ENCODE measurements at places on chromosomes 12 and 14. TPM values are rescaled to one million over a fixed set of nuclear protein-coding genes. Genes with fewer than 3 reads are reported as not detected.
A peak's percentile ranks its signal among the peaks of the same experiment; 100 is the strongest.

LRRIQ1 gene
- 0.47 TPM for total RNA-seq

HOXC12 gene
- not detected for total RNA-seq

- no peaks in the 10 kb centered on the region for H3K4me1 ChIP-seq
- no peak overlapping the region for H3K27ac ChIP-seq
- no peak for DNase-seq
- no peaks in the 10 kb centered on the region for H3K36me3 ChIP-seq
- H3K4me3 ChIP-seq, result no peak overlapping the region
These were observed 1113.6 kb upstream of the SEL1L start for GRCh38 chr14:82647088-82647810.

DNA sequence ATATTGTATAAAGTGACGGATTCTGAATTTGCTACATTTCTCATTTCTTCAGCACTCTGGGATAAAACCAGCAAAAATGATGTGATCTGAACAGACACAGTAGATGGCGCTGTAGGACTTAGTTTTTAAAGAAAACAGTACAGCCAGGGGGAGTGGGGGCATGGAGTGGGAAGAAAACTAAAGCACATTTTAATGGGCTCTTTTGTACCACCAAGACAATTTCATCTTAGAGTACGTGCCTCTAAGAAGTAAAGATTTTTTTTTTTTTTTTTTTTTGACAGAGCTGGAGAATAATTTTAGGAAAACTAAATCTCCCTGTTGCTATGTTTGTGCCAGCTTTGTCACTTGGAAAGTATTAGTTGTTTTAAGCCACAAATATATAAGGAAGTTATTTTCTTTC lies 124.4 kb downstream of the RAD51B start:
- no peaks in the 10 kb centered on the region for H3K36me3 ChIP-seq
- DNase-seq, result peak; percentile 95
- H3K27me3 ChIP-seq, result no peaks in the 10 kb centered on the region
- H3K4me1 ChIP-seq, result peaks cover 30% of the 10 kb centered on the region

DNA sequence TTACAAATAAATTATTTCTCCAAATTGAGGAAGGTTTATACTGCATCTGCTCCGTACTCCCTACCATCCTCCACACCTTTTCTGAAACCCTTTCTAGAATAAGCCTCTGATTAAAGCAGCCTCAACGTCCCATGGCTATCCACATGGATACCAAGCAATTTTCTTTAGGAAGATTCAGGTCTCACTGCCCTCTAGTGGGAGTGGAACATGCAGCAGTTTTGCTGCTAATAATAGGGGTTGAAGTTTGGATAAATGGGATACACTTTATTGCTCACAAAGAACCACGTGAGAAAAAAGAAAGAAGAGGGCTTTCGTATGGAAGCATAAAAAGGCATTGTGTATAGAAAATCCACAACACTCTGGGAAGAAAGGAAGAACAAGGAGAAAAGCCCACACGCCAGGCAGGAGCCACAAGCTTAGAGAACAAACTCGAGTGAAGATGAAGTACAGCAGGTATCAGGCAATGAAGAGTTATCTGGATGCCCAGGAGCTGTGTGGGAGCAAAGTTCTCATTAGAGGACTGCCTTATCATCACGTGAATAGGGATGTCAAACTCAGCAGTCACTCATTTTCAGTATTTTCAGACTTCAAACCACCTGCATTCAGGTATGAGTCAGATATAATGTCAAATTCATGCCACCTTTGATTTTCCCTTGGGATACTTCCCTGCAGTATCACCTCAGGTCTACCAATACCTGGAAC lies 45.8 kb downstream of the CCER1 start:
- no peaks in the 10 kb centered on the region for H3K4me1 ChIP-seq
- no peak overlapping the region for H3K27ac ChIP-seq
- no peaks in the 10 kb centered on the region for H3K27me3 ChIP-seq
- no peaks in the 10 kb centered on the region for H3K36me3 ChIP-seq

DNA sequence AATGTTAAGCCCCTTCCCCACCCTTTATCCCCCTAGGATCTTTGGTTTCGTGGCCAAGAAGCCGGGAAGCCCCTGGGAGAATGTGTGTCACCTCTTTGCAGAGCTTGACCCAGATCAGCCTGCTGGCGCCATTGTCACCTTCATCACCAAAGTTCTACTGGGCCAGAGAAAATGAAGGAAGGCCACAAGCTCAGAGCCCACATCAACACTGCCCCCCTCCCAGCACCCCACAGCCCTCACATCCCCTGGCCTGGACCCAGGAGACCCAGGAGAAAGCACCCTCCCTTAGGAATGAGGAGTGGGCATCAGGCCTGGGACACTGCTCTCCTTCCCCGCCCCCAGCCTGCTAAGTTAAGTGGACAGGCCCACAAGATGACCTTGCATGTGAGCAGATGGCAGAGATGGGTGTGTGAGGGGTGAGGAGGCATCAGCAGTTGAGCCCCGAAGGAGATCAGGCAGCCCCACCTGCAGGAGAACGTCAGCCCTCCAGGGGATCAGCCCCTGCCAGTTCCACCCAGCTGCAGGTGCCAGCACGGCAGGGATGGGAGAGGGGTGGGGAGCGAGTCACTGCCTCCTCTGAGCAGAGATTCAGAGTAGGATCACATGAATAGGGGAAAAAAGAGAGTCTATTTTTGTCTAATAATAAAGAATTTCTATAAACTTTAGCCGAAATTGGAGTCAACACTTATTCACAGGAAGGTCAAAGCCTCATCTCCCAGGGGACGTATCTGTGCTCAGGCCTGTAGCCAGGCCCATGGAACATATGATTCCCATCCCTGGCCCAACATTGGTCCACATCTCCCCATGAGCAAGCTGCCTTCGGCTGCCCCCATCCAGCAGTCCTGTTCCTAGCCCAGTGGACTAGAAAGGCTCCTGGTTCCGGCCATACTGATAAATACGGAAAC lies 14.1 kb downstream of the TNS2 start:
- H3K27me3 ChIP-seq, result no peaks in the 10 kb centered on the region
- peaks cover 4% of the 10 kb centered on the region for H3K4me1 ChIP-seq
- H3K36me3 ChIP-seq, result no peaks in the 10 kb centered on the region
- DNase-seq, result no peak
- H3K27ac ChIP-seq, result no peak overlapping the region

- no peaks in the 10 kb centered on the region for H3K27me3 ChIP-seq
- no peaks in the 10 kb centered on the region for H3K36me3 ChIP-seq
- no peak overlapping the region for H3K4me3 ChIP-seq
These were observed 1009.5 kb upstream of the TMEM132C start for GRCh38 chr12:127257366-127257935.

- H3K4me1 ChIP-seq, result no peaks in the 10 kb centered on the region
- H3K4me3 ChIP-seq, result no peak overlapping the region
- no peaks in the 10 kb centered on the region for H3K27me3 ChIP-seq
- H3K36me3 ChIP-seq, result no peaks in the 10 kb centered on the region
- no peak overlapping the region for H3K27ac ChIP-seq
- no peak for DNase-seq
These were observed 271.6 kb downstream of the CACNA1C start for GRCh38 chr12:2324387-2324786.

- H3K36me3 ChIP-seq, result no peaks in the 10 kb centered on the region
- H3K27ac ChIP-seq, result no peak overlapping the region
- peaks cover 31% of the 10 kb centered on the region for H3K4me1 ChIP-seq
- no peak for DNase-seq
These were observed 62.8 kb upstream of the PRB2 start for GRCh38 chr12:11457996-11458645.

DNA sequence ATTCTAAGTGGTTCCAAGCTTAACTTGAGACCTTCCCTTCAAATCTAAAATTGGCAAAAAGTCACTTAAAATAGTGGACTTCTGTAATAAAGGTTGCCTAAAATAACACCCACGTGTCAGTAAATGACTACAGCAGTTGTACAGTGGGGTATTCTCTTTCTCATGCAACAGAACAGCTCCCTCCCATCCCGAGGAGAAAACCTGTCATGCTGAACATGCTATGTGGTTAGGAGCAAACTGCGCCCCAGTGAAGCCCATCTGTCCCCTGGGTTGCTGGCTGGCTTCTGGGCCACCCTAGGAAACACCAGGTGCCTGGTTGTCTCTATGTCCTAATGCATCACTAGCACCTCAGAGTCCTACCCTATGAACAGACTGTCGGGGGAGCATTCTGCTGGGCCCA lies 2.7 kb downstream of the BTBD6 start:
- no peak for DNase-seq
- H3K27me3 ChIP-seq, result no peaks in the 10 kb centered on the region
- H3K4me1 ChIP-seq, result no peaks in the 10 kb centered on the region
- H3K4me3 ChIP-seq, result no peak overlapping the region
- H3K27ac ChIP-seq, result no peak overlapping the region

DNA sequence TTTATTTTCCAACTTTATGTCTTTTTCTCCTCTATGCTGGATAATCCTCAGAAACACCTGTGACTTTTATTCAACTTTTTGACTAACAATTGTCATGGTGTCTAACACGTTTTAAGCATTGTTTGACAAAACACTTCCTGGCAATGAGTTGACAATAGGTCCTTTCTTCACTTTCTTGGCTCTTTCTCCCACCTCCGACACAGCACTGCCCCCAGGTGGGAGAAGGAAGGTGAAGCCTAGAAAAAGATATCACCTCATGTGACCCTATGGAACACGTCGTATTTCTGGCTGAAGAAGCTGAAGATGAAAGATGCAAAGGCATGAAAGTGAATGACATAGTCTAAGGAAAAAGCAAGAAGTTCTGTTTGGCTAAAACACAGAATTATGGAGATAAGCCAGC lies 430.0 kb downstream of the ETNK1 start:
- H3K4me1 ChIP-seq, result no peaks in the 10 kb centered on the region
- H3K36me3 ChIP-seq, result no peaks in the 10 kb centered on the region
- no peaks in the 10 kb centered on the region for H3K27me3 ChIP-seq
- DNase-seq, result peak; percentile 80
- H3K27ac ChIP-seq, result no peak overlapping the region

GRCh38 chr12:121001841-121002483 lies 14.3 kb downstream of the C12orf43 start:
- DNase-seq, result no peak
- no peaks in the 10 kb centered on the region for H3K27me3 ChIP-seq
- peaks cover 15% of the 10 kb centered on the region for H3K36me3 ChIP-seq
- no peak overlapping the region for H3K4me3 ChIP-seq

GRCh38 chr12:75818863-75819262 lies 212.7 kb downstream of the PHLDA1 start:
- no peaks in the 10 kb centered on the region for H3K27me3 ChIP-seq
- peaks cover 16% of the 10 kb centered on the region for H3K4me1 ChIP-seq
- no peak for DNase-seq
- H3K36me3 ChIP-seq, result no peaks in the 10 kb centered on the region
- no peak overlapping the region for H3K27ac ChIP-seq

- H3K36me3 ChIP-seq, result no peaks in the 10 kb centered on the region
- H3K4me3 ChIP-seq, result no peak overlapping the region
- H3K4me1 ChIP-seq, result no peaks in the 10 kb centered on the region
- H3K27ac ChIP-seq, result no peak overlapping the region
- no peak for DNase-seq
These were observed 462.2 kb downstream of the LRIG3 start for GRCh38 chr12:58458102-58458501.
